ENCODE measurements at places on chromosomes 16 and 17.

DNA sequence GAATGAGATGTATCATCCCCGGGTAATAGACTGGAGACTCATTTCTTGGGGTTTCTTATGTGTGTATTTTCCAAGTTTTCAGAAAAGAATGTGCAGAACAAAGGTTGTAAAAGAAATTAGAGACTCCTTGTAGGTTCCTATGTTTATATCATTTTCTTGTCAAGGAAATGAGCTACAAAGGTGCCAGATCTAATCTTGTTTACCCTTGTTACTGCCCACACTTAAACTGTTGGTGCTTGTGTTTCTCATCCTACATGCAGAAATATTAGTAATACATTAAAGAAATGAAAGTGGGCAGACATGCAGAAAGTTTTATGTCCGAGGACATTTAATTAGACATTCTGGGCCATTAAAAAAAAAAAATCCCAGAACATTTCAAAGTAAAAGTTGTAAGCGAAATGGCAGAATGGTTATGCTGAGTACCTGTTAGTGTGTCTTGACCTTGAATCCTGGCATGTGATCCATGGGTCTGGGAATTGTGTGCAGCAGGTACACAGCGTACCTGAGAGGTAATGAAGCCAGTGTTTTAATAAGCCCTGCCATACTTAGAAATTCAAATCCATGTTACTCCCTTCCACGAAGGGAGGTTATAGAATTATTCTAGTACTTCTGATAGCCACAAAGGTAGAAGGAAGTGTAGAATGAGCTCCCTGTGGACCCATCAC lies 62.6 kb upstream of the CACNG5 start:
- DNase-seq = no peak

GRCh38 chr17:45276031-45276430 lies 14.1 kb upstream of the SPATA32 start:
- no peak for DNase-seq

DNA sequence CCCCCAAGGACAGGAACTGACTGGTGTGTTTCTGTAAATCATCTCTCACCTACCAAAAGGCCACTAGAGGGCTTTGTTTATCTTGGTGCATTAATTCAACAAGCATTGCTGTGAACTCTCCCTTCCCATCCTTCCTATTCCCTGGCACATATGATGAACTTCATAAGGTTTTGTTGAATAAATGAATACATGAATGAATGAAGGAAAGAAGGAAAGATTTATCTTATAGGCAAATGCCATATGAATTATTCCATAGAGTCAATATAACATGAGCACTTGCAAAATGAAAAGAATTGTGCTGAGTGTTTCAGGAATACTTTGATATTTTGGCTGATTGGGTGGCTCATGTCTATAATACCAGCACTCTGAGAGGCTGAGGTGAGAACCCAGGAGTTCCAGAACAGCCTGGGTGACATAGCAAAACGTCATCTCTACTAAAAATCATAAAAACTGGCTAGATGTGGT lies 4.3 kb downstream of the SPDYE4 start:
- DNase-seq = peak; percentile 28

- DNase-seq = no peak
Observed at GRCh38 chr17:34850023-34850422, 111.2 kb downstream of the CCT6B start.

GRCh38 chr16:46712911-46713310 lies 23.5 kb downstream of the ORC6 start:
- no peak for DNase-seq
